Activated CD8-positive, alpha-beta memory T cell treated with anti-CD3 and anti-CD28 coated beads for 1 hour (primary cell): ENCODE measurements at places on chromosomes 2 and 18.

GRCh38 chr2:159617100-159617499 is 752 bp upstream of the BAZ2B start:
- DNase-seq: no peak

DNA sequence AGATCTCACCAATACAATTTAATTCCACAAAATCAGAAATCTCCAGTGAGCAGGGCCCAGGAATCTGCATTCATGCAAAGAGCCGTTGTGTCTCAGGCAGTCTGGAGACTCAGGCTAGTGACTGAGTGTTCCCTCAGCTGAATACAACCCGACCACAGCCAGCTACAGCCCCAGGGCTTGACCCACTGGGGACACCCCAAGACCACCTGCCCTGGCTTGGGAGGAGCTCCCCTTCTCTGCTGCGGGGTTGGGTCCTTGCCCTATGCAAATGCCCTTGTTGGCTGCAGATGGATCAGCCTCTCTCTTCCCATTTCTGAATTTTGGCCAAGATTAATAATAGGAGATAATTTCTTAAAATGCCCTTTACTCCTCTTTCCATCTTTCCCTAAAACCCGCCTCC is 157.7 kb downstream of the TWIST2 start:
- no peak for DNase-seq

DNA sequence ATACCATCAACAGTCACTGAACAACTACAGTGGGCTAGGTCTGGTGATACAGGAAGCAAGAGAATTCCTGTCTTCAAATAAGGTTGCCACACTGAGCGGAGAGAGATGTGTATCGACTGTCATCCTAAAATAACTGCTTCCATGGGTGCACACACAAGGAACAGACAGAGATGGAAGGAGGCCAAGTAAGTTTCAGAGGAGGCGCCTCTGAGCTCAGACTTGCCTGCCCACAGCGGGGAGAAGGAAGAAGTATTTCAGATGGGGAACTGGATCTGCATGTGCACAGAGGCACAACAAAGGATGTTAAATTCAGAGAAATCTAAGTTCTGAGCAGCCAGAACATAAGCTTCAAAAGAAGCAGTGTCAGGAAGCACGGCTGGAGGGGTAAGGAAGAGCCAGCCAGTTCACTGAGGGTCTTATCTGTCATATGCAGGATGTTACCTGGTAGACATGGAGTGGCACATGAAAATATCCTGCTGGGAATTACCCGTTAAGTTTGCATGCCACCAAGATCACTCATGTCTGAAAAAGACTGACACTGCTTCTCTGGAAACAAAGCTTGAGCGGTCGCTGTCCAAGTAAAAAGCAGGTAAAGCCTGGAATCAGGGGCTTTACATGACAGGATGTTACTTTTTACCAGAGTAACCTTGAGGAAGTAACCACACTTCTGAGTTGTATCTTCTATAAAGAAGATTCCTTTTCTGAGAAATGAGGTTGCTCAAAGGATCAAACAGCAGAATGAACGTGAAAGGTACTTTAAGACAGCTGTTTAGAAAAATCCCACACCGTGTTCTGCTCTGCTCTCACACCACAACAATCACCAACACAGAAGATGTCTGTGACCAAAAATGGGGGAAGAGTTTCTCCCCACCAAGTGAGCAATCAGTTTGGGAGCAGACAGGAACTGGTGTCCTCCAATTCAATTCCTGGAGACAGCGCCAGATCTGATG is 260.2 kb downstream of the NBAS start:
- DNase-seq: no peak

GRCh38 chr2:231334179-231334930 is 61.2 kb upstream of the B3GNT7 start:
- DNase-seq: no peak
